H7 (cell line): ENCODE measurements at places on chromosomes 5 and 9. TPM values are rescaled to one million over a fixed set of nuclear protein-coding genes. Genes with fewer than 3 reads are reported as not detected.
A peak's percentile ranks its signal among the peaks of the same experiment; 100 is the strongest.

DNA sequence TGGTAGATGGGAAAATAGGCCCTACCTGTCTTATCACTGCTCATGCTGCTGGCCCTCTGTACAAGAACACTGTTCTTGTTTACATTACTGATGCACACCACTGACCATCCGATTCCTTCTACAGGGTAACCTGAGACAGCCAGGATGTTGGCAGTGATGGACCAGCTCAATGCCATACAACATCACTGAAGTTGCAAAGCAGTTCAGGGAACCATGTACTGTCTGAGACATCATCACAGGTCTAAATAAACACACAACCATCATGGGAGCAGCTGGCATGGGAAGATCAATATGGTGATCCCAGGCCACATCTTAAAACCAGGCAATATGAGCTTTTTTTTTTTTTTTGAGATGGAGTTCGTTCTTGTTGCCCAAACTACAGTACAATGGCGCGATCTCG is 59.0 kb downstream of the IARS1 start:
- no peak for DNase-seq

DNA sequence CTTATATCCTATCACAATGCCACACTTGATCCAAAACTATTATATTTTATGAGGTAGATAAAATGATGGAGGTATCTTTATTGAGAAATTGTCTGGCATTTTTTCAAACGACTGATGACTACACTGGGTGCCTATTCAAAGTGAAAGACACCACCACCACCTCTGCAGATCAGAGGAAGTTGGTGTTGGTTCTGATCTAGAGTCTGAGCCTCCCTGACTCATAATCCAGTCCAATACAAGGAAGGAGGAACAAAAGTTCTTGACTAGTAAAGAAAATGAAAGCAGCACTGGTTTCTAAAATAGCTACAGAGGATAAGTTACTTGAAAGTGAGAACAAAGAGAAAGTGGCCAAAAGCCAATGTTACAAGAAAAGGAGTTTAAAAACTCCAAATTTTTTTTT is 139.9 kb downstream of the RFX3 start:
- no peak for DNase-seq

PKN3 gene
- total RNA-seq = 29.4 and 35.0 TPM in 2 replicates

DNA sequence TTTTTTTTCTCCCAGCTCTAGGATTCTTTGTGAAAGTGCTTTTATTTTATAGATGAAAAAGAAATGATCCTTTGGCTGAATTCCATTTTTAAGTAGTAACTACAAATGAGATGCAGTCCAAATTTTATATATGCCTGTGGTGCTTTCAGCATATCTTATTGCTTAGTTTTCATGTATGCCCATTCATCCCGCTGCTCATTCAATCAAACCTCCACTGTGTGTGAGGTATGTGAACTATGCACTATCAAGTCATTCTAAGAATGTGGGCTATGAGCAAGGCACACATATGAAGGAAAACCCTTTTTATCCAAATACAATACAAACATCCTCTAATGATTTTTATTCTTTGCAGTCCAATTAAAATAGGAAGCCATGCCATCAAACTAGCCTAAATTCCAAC is 1069.1 kb upstream of the DMAC1 start:
- no peak for DNase-seq

DNA sequence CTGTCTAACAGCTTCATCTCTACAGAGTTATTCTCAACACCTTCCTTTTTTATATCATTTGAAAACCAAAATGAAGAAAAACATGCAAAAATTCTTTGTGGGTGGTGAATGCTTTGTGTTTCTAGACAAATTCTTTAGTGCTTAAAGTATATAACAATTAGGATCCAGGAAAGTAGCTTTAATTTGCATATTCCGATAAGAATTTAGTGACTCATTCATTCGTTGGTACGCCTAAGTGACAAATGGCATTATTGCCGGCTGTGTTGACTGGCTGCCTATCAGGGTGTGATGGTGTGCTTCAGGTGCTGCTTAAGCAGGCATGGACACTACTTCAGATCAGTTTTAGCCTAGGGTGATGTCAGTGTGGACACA is 35.2 kb downstream of the LMNB1 start:
- no peak for DNase-seq

DNA sequence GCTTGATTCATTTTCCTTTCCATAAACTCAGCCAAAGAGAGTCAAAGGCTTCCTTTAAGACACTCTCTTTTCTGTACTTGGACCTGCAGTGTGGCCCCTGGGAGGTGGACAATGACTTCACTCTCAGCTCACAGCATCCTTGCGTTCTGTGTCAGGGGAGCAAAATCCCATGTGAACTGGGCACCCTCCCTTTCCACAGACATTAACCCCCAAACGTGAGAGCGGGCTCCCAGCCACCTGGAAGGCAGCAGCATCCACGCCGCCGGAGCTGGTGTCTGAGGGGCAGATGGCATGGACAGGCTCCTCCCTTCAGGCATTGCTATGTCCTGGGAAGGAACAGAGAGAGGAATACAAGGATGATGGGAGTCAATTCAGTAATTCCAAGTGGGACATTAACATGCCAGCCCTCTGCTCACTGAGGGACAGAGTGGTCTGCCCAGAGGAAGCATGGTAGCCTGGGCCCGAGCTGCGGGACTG is 39.5 kb downstream of the TRIP13 start:
- no peak for DNase-seq

GRCh38 chr5:96687812-96688453 is 25.8 kb downstream of the CAST start:
- DNase-seq = peak; percentile 40

- no peak for DNase-seq
Observed at GRCh38 chr5:174397206-174397605, 327.2 kb upstream of the MSX2 start.

LHFPL2 gene
- 28.7 and 33.1 TPM in 2 replicates for total RNA-seq

DNA sequence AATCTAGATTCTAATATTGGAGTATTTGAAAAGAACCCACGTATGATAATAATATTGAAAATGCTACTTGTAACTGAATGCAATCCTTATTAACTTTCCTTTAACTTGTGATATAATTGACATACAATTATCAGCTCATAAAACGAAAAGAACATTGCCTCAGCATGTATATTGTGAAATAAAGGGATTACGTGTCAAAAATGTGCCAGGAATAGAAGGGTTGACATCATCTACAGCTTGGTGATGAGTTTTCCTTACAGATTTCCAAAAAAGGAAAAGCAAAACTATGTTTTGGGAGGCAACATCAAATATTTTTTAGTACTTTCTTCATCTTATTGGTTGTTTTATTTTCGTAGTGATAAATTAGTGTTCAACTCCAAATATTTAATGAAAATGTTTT is 266.0 kb upstream of the PTGER4 start:
- no peak for DNase-seq

DNA sequence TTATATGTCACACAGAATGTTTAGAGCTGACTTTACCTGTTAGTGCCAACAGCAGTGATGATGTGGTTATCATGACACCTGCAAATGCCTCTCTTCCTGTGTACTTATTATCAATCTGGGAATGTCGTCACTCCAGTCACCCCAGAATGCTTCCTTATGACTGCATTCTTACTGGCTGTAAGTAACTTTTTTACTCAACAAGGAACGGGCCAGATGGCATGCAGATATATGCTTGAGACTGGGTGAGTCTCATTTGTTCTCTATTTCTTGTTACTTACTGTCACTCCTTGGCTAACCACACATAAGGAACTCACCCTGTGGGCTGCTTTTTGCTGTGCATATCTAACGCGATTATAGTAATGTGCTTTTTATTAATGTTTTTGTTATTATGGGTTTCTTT is 385.5 kb upstream of the MEF2C start:
- DNase-seq = no peak

GRCh38 chr5:33795496-33795895 is 96.3 kb downstream of the ADAMTS12 start:
- DNase-seq = no peak

- no peak for DNase-seq
Observed at GRCh38 chr5:138755084-138755748, 2.0 kb downstream of the CTNNA1 start.

- no peak for DNase-seq
Observed at GRCh38 chr9:136605988-136606660, 56.6 kb upstream of the EGFL7 start.

DNA sequence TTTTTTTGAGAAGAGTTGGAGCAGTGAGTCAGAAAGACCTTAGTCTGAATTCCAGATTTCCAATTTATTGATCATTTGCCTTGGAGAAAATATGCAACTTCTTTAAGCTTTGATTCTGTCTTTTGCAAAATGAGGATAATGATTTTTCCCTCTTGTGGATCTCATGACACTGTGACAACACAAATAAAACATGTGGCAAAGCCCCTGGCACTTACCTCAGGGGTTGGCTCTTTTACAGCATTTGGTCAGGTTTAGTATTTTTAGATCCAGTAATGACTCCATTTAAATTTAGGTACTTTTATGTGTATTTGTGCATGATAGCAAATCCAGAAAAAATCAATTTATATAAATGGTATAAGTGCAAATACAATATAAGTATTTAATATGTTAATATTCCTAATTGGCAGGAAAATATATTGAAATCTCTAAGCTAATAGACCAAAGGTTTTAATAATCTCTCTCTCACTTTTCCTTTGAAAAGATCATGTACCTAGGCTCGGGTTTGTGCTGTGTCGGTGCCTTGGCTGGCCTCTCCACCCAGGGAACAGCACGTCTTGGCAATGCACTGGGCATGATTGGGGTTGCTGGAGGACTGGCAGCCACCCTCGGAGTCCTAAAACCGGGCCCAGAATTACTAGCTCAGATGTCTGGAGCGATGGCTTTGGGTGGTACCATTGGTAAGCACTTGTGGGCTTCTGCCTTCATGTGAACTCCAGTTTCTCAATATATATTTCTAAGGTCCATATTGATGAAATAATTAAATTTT is 49.7 kb downstream of the NNT start:
- DNase-seq = no peak

CXCL14 gene
- 2.7 and 4.2 TPM in 2 replicates for total RNA-seq

ANKRD34B gene
- total RNA-seq = 0.03 TPM in 1 of 2 replicates, not detected in the other

BAAT gene
- total RNA-seq = 0.10 TPM in 1 of 2 replicates, not detected in the other

DNA sequence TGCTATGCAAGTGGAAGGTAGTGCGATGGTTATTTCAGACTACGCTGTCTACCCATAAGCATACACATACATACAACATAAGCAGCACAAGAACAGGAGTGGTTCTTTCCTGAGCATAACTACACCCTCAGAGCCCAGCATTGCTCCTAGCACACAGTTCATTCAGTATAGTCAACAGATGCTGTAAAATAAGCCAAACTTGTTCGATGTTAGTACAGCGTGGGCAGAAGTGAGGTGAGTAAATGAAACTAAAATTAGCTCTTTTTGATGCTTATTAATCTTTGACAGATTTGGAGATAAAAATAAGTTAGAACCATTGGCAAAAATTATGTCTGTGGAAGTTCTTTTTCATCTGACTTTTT is 47.8 kb downstream of the S1PR3 start:
- DNase-seq = no peak

SPINK7 gene
- not detected in 2 replicates for total RNA-seq

- no peak for DNase-seq
Observed at GRCh38 chr5:34789021-34789531, 49.9 kb upstream of the TTC23L start.

ANKRA2 gene
- total RNA-seq = 16.2 and 28.2 TPM in 2 replicates

DNA sequence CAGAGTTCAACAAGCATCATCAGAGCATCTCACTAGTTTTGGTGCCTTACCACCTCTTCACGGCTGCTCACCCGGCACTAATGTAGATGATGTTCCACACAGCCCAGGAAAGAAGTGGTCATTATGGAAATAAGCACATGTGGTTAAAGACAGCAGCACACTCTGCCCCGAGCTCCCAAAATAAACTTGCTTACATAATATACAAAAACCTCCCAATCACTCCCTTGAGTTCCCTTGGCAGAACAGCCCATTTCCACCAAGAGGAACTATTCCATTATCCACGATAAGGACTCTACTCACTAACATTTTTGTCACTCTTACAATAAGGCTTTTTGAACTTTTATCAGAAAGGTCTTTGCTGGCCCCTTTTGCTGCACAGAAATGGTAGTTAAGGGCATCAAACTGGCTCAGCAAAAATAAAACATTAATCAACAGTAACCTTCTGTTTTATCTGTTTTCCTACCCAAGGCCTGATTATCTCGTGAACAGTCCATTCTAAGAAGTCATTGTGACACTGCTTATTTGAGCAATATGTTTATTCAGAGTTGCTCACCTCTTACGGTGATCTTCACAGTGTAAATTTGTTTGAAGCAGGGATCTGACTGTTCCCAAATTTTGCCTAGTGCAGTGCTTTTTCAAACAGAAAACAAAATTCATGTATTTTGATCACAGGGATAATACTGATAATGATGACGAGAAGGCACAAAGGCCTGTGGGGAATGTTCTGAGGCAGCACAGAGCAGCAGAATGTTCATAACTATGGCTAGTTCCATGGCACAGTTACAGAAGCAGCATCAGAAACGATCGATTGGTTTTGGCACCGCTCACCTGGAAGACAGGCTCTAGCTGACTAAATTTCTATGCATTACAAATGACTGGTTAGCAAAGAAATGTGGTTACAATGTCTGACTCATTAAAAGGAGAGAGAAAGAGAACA is 399.8 kb upstream of the PIK3R1 start:
- DNase-seq = no peak

DNA sequence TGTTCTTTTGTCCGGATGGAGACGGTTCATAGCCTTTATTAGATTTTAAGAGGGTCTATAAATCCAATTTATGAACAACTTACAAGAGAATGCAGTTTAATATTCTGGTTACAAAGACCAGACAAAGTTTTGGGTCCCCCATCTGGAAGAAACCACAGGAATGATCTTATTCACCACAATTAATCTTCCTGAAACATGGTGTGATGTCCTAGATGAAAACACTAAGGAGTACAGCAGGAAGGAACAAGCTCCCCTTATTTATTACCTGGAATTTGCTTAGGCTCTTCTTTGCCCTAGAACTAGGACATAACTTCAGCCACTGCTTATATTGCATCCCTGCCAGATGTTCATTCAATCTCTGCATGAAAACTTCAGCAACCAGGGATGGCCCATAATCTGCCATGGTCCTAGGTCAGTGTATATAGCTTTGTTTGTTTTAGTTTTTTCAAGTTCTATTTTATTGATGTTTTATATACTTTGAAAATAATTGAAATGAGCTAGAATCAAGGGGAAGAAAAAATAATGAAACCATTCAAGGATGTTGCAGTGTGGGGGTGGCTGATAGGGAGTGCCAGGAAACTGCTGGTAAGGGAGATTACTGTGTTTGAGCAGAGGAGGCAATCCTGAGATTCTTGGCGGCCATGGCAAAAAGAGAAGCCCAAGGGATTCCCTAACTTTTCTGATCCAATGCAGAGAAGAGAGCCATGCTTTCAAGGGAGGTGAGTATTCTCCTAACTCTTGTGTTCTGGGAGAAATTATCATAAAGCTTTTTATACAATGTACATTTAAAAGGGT is 16.8 kb downstream of the TXNDC8 start:
- no peak for DNase-seq

CCL28 gene
- total RNA-seq = not detected in 2 replicates
